Stimulated activated CD4-positive, alpha-beta T cell treated with anti-CD3 and anti-CD28 coated beads, Interleukin-2, amount 100 ng/mL, for 24 hours (primary cell): ENCODE measurements at places on chromosomes 16 and 17.

DNA sequence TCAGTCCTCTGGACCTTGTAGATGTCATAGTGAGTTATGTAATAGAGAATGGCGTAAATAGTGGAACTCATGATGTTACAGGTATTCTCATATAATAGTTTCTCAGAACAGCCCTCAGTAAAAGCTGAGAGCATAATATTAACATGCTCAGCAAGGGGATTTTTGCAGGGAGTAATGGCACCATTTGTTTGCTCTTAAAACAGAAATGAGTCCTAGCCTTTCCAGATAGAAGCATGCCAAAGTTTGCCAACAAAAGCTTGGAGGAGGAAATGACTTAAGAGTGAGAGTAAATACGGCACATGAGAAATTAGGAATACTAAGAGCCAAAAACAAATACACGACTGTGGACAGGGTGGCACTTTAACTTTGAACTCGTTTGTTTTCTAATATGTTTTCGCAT is 198.4 kb downstream of the ANKFN1 start:
- DNase-seq = no peak

GRCh38 chr16:17372386-17372785 is 98.4 kb downstream of the XYLT1 start:
- no peak for DNase-seq

DNA sequence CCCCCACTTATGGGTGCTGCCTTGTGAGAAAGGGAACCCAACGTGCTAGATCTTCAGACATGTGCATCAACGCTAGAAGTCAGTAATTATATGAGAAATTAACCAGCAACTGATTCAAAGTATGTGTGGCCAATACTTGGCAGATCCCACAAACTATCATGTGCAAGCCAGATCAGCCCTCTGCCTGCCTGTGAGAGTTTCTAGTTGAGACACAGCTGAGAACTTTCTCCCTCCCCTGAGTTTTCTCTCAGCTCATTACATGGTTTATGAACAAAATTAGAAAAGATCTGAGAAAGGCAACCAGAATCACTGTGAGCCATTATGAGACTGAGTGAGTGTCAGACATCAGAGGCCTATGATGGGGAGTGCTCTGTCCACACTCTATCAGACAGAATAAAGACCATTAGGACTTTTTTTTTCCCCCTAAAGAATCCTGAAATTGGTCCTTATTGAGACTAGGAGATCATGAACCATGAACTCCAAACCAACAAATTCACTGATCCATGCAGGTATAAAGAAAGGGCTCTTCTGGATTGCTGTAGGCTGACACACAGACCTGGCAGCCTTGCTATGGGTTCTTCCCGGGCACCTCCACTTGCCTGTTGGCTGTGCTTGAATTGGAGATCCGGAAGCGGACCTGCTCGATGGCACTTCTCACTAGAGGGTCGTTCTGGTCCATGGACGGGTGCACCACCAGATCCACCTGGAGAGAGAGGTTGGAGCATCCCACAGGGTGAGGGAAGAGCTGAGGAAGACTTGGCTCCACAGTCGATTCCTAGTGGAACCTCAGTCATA is 51.5 kb downstream of the GTF3C1 start:
- no peak for DNase-seq

DNA sequence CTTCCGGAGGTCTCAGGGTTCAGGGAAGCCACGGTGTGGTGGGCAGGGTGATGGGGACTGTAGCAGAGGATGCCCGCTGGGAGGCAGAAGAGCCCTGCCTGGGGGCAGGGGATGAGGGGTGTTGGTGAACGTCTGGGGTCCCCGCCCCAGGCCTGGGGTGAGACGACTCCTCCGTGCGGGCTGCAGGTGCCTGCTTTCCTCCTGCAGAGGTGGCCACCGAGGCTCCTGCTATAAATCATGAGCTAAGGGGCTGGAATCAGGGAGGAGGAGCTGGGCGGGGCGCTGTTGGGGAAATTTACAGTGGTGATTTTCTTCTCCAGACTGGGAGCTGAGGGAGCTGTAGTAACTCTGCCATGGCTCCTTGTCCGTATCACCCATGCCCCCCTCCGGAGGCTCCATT is 167.0 kb downstream of the MRM1 start:
- DNase-seq = no peak

GRCh38 chr17:233473-233941 is 52.1 kb upstream of the DOC2B start:
- DNase-seq = no peak

DNA sequence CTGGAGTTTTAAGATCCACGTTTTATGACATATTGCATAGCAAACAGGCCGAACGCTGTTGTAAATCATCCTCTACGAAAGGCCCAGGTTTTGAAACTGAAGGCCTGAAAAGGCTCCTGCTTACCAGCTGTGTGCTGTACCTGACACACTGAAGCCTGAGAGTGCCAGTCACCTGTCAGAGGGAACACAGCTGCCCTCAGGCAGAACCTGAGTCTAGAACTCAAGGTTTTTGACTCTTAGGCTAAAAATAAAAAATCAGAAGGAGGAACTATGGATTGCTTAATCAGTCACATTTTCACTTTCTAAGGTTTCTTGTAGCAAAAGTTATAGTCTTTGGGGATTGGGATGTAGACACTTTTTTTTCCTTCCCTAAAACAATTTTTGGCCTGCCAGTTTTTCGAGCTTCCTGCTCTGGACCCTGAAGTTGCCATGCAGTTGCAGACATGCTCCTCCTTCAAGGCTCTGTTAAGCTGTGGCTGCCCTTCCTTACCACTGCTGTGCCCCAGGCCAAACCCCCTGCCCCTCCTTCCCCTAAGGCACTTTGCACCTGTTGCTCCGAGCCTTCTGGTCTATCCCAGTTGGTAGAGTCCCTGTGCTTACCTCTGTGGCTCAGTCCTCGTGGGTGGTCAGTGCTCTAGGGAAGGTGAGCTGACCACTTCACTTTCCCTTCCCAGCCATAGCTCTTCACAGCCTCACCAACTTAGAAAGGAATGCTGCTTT is 56.6 kb downstream of the TENT4B start:
- DNase-seq = no peak

- no peak for DNase-seq
Observed at GRCh38 chr16:13229039-13229438, 327.6 kb downstream of the SHISA9 start.

DNA sequence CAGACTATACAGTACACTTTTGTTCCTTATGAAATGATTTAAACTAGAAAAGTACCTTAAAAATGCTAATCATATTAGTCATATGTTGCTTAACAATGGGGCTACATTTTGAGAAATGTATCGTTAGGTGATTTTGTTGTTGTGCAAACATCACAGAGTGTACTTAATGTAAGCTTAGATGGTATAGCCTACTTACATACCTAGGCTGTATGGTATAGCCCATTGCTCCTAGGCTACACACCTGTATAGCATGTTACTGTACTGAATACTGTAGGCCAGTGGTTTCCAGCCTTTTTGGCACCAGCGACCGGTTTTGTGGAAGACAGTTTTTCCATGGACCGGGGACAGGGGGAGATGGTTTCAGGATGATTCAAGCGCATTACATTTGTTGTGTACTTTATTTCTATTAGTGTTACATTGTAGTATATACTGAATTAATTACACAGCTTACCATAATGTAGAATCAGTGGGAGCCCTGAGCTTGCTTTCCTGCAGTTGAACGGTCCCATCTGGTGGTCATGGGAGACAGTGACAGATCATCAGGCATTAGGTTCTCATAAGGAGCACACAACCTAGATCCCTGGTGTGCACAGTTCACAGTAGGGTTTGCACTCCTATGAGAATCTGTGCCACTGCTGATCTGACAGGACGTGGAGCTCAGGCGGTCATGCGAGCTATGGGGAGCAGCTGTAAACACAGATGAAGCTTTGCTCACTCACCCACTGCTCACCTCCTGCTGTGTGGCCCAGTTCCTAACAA is 35.0 kb upstream of the MRC2 start:
- DNase-seq = no peak

- no peak for DNase-seq
Observed at GRCh38 chr17:16044487-16044886, 44.9 kb downstream of the TTC19 start.

DNA sequence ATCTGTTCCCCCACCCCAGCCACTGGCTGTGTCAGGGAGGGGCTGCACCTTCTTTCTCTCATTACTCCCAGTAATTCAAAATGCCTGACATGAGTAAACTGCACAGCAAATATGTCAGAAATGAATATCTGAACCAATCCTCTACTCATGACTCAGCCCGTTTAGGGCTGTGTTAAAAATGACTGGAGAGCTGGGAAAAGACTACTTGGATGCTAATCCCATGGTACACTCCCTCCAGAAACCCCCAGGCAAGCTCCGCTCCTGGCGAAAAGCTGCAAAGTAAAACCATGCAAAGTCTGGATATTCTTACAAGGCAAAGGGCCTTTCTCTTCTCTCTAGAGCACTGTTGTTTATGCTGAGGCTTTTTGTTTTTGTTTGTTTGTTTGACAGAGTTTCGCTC is 448.1 kb upstream of the DYNLRB2 start:
- DNase-seq = no peak

- DNase-seq = no peak
Observed at GRCh38 chr17:17379197-17379991, 76.2 kb downstream of the NT5M start.

DNA sequence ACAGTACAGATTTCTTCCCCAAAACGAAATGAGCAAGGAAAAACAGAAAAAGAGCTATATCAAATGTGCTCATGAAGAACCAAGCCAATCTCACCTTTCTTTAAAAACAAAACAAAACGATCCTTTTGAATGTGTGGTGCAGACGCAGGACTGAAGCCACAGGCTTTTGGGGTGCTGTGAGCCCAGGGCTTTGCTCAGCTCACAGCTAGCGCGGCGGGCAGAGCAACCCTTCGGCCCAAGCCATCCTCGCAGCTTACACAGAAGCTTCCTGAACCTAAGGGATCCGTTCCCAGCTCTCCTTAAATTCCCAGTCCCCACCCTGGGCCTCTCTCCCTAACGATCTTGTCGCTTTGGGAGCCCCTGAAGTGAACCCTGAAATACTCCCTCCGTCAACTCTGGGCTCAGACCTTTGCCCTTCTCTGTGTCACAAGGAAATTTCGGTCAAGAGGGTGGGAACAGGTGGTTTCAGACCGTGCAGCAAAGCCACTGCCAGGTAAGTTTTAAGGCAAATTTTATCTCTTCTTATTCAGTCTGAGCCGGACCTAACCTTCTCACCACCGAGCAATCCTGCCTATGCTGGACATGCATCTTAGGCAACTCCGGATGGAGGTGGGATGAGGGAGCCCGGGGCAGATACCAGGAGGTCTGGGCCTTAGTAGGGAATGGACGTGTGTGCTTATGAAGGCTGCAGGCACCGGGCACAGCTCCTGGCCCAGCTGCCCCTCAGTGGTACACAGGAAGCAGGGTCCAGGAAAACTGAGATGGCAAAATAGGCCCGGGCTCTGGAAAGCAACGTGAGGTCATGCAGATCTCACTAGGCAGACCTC is 52.0 kb downstream of the COTL1 start:
- DNase-seq = no peak

GRCh38 chr16:85321509-85322271 is 209.4 kb upstream of the CIBAR2 start:
- DNase-seq = no peak
